ENCODE measurements at places on chromosomes 6 and 20.
A peak's percentile ranks its signal among the peaks of the same experiment; 100 is the strongest.

GRCh38 chr20:20371681-20372080, 3.8 kb downstream of the INSM1 start:
- DNase-seq = no peak

- DNase-seq = no peak
Observed at GRCh38 chr6:13923527-13924145, 1.1 kb upstream of the RNF182 start.

- no peak for DNase-seq
Observed at GRCh38 chr6:85866370-85866730, 223.7 kb upstream of the SYNCRIP start.

DNA sequence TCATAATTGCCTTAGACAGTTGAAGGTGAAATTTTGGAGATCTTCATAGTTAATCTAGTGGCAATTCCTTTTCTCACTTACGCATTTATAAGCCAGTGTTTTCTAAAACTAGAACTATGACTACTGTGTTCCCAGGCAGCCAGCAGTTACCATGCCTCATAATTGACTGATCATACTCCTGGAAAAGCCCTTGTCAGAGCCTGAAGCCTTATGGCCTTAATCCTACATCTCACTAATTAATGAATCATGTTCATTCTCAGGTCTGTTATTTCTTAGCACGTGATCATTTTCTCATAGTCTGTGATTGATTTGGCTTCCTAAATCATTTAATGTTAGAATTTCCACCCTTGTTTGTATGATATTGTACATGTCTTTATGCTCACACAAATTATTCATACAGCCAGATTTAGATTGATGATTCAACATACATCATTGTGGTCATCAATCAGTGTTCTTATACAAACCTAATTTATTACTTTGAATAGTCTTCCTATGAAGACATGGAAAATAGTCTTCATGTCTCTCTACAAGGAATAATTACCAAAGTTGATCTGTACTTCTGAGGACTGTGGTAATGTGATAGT, 132.6 kb upstream of the ASCC3 start:
- no peak for DNase-seq

- no peak for DNase-seq
Observed at GRCh38 chr20:51864967-51865366, 62.6 kb upstream of the SALL4 start.

GRCh38 chr20:63262836-63263235, 8.6 kb upstream of the NKAIN4 start:
- DNase-seq = no peak

- DNase-seq = peak; percentile 30
Observed at GRCh38 chr6:166417285-166417691, 34.5 kb upstream of the MPC1 start.

DNA sequence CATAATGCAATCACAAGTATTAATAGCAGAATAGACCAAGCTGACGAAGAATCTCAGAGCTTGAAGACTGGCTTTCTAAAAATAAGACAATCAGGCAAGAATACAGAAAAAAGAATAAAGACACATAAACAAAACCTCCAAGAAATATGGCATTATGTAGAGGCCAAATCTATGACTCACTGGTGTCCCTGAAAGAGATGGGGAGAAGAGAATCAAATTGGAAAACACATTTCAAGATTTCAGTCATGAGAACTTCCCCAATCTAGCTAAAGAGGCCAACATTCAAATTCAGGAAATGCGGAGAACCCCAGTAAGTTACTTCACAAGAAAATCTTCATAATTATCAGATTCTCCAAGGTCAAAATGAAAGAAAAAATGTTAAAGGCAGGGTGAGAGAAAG, 69.0 kb upstream of the PDE7B start:
- no peak for DNase-seq

DNA sequence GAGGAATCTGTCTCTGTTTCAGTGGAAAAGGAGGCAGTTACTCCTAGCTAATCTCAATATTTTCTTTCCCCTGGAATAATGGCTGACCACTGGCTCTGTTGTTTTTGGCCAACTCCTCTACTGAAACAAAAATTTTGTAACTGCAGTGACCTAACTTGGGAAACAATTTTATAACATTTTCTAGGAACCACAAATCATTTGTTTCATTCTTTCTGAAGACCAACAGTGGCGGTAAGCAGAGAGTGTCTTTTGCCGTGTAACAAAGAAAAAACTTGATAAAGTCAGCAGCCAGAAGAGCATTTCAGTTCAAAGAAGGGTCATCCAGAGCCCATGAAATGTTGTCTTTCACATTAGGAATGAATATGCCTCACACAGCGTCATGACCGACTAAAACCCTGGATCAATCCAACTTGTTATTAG, 11.8 kb upstream of the BFSP1 start:
- DNase-seq = no peak

DNA sequence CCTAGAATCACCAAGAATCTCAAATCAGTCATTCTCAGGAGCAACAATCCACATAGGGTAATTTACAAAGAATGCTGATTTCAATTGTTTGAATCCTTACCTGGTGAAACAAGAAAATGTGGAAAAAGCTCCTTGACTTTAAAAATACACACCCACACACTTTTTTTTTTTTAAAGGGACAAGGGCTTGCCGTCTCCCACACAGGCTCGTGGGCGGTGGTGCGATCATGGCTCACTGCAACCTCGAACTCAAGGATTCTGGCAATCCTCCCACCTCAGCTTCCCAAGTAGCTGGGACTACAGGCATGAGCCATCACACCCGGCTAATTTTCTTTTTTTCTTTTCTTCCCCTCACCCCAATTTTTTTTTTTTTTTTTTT, 30.7 kb downstream of the PARD6B start:
- DNase-seq = no peak

GRCh38 chr6:36592221-36592655, 1.9 kb upstream of the SRSF3 start:
- DNase-seq = no peak

DNA sequence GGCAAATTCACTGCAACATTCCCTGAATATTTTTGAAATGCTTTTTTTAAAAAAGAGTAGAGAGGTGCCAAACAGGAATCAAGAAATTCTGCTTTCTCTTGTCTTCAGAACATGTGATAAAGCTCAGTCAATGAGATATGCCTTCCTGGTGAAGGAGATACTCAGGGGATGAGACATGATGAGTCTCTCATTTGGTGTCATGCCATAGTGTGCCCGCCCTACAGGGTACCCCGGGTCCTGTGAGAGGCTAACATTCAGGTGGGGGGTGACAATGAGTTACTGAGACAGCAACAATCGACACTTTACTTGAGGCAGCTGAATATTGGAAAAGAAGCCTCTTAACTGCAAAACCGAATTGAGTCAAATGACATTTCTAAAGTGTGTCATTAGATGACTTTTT, 6.7 kb downstream of the CCR6 start:
- DNase-seq = no peak

DNA sequence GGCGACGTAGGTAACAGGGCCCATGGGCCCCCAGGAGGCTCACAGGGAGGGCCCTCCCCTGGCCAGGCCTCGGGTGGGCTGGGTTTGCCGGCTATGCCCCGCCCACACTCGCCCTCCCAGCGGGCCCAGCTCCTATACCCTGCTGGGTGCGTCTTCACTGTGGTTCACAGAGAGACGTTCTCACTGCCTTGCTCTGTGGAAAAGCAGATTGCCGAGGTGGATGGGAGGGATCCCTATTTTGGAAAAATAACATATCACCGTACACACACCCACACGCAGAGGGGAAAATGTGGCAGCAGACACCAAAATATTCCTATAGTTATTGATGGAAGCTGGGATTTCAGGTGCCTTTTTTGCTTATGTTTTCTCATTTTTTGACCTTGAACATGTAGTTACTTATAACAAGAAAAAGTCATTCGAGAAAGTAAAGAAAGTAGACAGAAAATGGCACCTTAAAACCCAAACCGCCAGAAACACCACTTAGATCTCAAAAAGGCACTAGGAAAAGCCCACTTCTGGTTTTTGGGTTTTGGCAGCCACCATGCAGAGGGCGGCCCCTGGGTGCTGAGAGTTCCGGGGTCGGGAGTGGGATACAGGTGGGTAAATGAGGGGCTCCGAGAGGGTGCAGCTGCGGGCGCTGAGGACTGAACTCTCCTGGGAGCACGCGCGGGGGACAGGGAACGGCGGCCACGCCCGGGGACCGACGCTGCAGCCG, 49.4 kb downstream of the TMEM242 start:
- DNase-seq = peak; percentile 55

Measured in stimulated activated CD4-positive, alpha-beta T cell treated with anti-CD3 and anti-CD28 coated beads, Interleukin-12 subunit alpha, Interleukin-12 subunit beta, amount 100 ng/mL, for 48 hours (primary cell).